ENCODE measurements at places on chromosomes 6 and 20.
A peak's percentile ranks its signal among the peaks of the same experiment; 100 is the strongest.

- DNase-seq: no peak
These were observed 71.4 kb downstream of the LRRC1 start for GRCh38 chr6:53866226-53866625.

- peak; percentile 7 for DNase-seq
These were observed 126.7 kb downstream of the UNC5CL start for GRCh38 chr6:40912158-40912946.

DNA sequence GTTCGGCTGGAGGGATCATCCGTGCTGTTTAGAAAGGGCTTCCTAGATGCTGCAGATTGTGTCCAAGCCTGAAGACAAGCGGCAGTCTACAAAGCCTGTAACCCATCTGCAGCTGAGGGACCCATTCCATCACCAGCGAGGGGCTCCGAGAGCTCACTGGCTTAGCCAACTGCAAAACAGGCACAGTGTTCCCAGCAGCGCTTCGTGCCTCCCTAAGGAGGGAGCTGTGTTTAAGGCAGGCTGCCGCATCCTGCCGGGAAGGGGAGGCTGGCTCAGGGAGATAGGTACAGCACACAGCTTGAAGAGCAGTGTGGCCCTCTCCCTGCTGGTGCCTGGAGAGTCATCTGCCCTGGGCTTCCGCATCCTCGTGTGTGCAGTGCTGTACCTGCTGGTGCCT, 32.4 kb downstream of the DUSP22 start:
- no peak for DNase-seq

GRCh38 chr6:147161974-147162495, 42.2 kb upstream of the STXBP5 start:
- no peak for DNase-seq

- no peak for DNase-seq
These were observed 128.9 kb downstream of the SYNDIG1 start for GRCh38 chr20:24598346-24598745.

GRCh38 chr6:150418827-150419594, 50.2 kb downstream of the IYD start:
- peak; percentile 55 for DNase-seq

- DNase-seq: no peak
These were observed 171.3 kb downstream of the CDC5L start for GRCh38 chr6:44558832-44559251.

- DNase-seq: no peak
These were observed 36.8 kb downstream of the TSPYL4 start for GRCh38 chr6:116217069-116217468.

GRCh38 chr6:114449659-114450058, 106.8 kb upstream of the HS3ST5 start:
- no peak for DNase-seq

DNA sequence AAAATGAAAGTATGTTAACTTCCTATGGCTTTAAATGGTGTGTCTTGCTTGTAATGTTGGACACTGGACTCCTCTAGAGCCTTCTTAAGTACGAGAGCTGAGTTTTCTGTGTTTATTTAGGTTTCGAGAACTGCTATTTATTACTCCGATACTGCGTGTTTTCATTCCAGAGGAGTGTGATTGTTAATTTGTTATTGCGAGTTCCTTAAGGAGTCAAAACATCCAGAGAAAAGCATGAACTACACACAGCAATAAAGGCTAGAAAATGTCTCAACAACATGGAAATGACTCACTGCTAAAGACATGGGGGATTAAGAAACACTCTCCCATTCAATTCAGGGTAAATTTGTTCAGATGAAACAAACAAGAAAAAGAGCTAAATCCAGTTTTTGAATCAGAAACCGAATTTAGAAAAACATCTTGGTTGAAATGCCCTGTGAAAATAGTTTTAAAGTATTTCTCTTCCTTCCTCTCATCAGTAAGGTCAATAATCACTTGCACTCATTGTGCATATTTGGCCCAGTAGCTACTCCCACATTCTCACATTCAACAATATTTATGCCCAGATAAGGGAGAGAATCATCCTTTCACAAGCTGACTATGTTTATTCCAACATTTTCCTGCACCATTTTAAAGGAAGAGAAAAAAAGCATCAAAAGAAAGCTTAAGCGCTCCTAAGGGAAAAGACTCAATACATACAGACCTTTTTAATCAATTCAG, 36.0 kb downstream of the ATXN1 start:
- DNase-seq: no peak

- DNase-seq: no peak
These were observed 93.2 kb downstream of the FOXF2 start for GRCh38 chr6:1482381-1483166.
